Muscle of leg (tissue), 16 donors: ENCODE measurements at places on chromosomes 5 and 9. TPM values are rescaled to one million over a fixed set of nuclear protein-coding genes. Genes with fewer than 3 reads are reported as not detected.

- DNase-seq, result no peak
- H3K27me3 ChIP-seq, result no peaks in the 10 kb centered on the region
- H3K4me3 ChIP-seq, result no peak overlapping the region
- H3K36me3 ChIP-seq, result no peaks in the 10 kb centered on the region
- no peak overlapping the region for H3K27ac ChIP-seq
- H3K4me1 ChIP-seq, result no peaks in the 10 kb centered on the region
These were observed 220.2 kb downstream of the PLK2 start for GRCh38 chr5:58239731-58240130.

DNA sequence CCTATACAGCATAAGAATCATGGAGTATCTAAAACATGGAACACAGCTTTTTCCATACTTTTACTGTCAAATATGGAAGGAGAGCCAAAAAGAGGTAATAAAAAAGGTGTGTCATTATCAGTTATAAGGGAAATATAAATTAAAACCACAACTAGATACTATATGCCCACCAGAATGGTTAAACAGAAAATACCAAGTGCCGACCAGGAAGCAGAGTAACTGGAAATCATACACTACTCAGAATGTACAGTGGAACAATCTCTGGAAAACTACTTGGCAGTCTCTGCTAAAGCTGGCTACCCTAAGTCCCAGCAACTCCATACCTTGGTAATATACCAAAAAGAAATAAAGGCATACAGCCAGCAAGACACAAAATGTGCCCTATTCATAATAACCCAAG lies 2.4 kb downstream of the PAIP1 start:
- peaks cover 3% of the 10 kb centered on the region for H3K4me1 ChIP-seq
- no peak for DNase-seq
- peaks cover 12% of the 10 kb centered on the region for H3K36me3 ChIP-seq
- no peak overlapping the region for H3K4me3 ChIP-seq
- no peak overlapping the region for H3K27ac ChIP-seq

GRCh38 chr5:159817262-159818029 lies 98.8 kb upstream of the ADRA1B start:
- no peak for DNase-seq
- H3K36me3 ChIP-seq, result no peaks in the 10 kb centered on the region
- no peak overlapping the region for H3K4me3 ChIP-seq
- no peaks in the 10 kb centered on the region for H3K27me3 ChIP-seq
- no peak overlapping the region for H3K27ac ChIP-seq

- H3K27me3 ChIP-seq, result no peaks in the 10 kb centered on the region
- no peaks in the 10 kb centered on the region for H3K4me1 ChIP-seq
- H3K4me3 ChIP-seq, result no peak overlapping the region
- no peaks in the 10 kb centered on the region for H3K36me3 ChIP-seq
- no peak for DNase-seq
- no peak overlapping the region for H3K27ac ChIP-seq
These were observed 68.3 kb downstream of the COX7C start for GRCh38 chr5:86686046-86686445.

DNA sequence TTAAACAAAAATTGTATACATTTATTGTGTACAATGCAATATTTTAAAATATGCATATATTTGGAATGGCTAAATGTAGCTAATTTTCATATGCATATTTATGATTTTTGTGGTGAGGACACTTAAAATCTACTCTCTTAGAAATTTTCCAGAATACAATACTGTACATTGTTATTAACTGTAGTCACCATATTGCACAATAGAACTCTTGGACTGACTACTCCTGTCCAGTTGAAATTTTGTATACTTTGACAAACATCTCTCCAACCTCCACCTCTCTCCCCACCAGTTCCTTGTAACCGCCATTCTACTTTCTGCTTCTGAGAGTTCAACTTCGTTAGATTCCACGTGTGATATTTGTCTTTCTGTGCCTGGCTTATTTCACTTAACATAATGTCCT lies 49.2 kb upstream of the TAF11L2 start:
- DNase-seq, result no peak
- H3K4me1 ChIP-seq, result no peaks in the 10 kb centered on the region
- H3K27ac ChIP-seq, result no peak overlapping the region
- H3K4me3 ChIP-seq, result no peak overlapping the region

- no peak overlapping the region for H3K27ac ChIP-seq
- H3K4me3 ChIP-seq, result no peak overlapping the region
- H3K4me1 ChIP-seq, result no peaks in the 10 kb centered on the region
- no peaks in the 10 kb centered on the region for H3K36me3 ChIP-seq
These were observed 28.7 kb downstream of the KIF3A start for GRCh38 chr5:132708645-132709044.

DNA sequence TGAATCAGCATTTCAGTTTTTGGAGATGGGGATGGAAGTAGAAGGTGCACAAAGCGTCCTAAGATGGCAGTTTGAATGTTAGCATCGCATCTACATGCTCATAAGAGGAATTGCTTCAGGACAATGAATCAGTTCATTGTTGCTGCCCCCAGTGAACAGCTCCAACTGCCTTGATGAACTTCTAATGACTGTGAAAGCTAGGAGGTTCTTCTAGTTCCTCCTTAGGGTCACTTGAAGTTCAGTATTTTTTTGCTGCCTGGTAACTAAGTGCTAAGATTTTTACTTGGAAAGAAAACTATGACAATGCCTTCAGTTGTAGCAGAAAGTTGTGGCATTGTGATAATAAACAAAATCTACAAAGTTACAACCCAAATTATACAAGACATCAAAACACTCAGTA lies 271.6 kb downstream of the RAB3C start:
- H3K27me3 ChIP-seq, result no peaks in the 10 kb centered on the region
- DNase-seq, result no peak
- H3K27ac ChIP-seq, result no peak overlapping the region
- peaks cover 3% of the 10 kb centered on the region for H3K4me1 ChIP-seq
- no peak overlapping the region for H3K4me3 ChIP-seq
- no peaks in the 10 kb centered on the region for H3K36me3 ChIP-seq

DNA sequence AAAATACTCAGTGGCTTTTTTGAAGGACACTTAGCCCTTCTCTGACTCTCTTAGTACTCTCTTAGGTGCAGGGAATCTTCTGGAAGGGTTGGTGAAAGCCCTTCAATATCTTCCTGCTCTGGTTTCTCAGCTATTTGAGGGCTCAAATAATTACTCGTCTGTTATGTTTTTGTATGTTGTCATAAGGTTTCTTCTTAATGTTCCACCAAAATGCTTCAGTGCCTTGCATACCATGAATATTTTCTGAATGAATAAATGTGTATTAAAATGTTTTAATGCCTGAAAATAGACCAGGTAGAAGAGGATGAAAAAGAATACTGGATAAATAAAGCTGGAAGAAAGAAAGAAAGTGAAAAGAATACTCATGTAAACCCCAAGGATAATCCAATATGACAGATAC lies 124.3 kb downstream of the STK32A start:
- no peak overlapping the region for H3K27ac ChIP-seq
- H3K36me3 ChIP-seq, result no peaks in the 10 kb centered on the region
- DNase-seq, result no peak
- no peak overlapping the region for H3K4me3 ChIP-seq

DNA sequence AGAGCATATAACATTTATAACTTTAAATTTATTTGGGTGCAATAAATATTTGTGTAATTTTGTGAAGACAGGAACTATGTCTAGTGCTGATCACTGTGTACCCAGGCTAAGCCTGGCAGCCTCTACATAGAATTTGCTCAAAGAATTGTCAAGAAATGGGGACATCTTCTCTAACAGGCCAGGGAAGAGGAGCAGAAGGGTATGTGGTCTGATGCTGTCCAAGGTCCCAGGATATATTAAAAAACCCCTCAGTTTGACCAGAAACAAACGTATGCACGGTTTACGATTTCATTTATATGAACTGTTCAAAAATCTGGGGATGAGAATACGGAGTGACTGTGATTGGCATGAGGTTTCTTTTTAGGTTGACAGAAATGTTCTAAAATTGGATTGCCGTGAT lies 55.9 kb downstream of the MAT2B start:
- no peak overlapping the region for H3K4me3 ChIP-seq
- no peak for DNase-seq
- H3K36me3 ChIP-seq, result no peaks in the 10 kb centered on the region
- no peak overlapping the region for H3K27ac ChIP-seq
- H3K4me1 ChIP-seq, result peaks cover 10% of the 10 kb centered on the region

DNA sequence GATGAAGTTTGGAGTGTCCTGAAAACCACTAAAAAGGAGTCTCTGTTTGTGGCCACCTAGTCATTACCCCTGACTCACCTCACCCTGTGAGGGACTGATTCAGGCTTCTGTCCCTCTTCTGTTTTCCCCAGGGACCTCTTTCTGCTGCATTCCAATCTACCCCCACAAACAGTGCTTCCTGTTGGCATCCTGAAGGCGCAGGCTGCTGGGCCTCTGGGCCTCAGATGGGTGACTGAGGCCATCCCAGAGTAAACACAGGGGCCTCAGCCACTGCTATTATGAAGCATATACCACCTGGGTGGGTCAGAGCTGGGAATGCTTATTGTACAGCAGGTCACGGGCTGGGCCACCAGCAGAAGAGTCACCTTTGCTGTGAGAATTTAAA lies 20.0 kb downstream of the MORN5 start:
- H3K36me3 ChIP-seq, result no peaks in the 10 kb centered on the region
- H3K4me1 ChIP-seq, result no peaks in the 10 kb centered on the region
- no peak overlapping the region for H3K4me3 ChIP-seq
- H3K27me3 ChIP-seq, result peaks cover 10% of the 10 kb centered on the region

GRCh38 chr9:38075272-38075671 lies 6.2 kb upstream of the SHB start:
- no peak for DNase-seq
- H3K36me3 ChIP-seq, result no peaks in the 10 kb centered on the region
- peaks cover 14% of the 10 kb centered on the region for H3K4me1 ChIP-seq
- H3K27me3 ChIP-seq, result no peaks in the 10 kb centered on the region
- H3K27ac ChIP-seq, result no peak overlapping the region
- H3K4me3 ChIP-seq, result no peak overlapping the region

- H3K36me3 ChIP-seq, result no peaks in the 10 kb centered on the region
- no peaks in the 10 kb centered on the region for H3K27me3 ChIP-seq
- no peak overlapping the region for H3K27ac ChIP-seq
- H3K4me3 ChIP-seq, result no peak overlapping the region
These were observed 128.5 kb upstream of the CPEB4 start for GRCh38 chr5:173759691-173760090.

DNA sequence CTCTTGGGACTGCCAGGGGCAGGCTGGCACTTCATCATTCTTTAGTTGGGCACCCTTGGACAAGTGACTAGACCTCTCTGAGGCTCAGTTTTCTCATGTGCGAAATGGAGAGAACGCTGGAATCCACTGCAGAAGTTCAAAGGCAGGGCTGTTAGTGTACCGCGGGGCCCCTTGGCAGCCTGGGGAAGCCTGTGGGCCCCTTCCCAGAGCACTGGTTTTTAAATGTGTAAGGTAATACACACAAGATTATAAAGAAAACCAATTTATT lies 209.5 kb upstream of the MVB12B start:
- H3K27ac ChIP-seq, result no peak overlapping the region
- H3K36me3 ChIP-seq, result no peaks in the 10 kb centered on the region
- peaks cover 15% of the 10 kb centered on the region for H3K27me3 ChIP-seq
- H3K4me3 ChIP-seq, result no peak overlapping the region

GRCh38 chr5:39399135-39400036 lies 25.4 kb downstream of the DAB2 start:
- no peaks in the 10 kb centered on the region for H3K4me1 ChIP-seq
- H3K4me3 ChIP-seq, result no peak overlapping the region
- DNase-seq, result peak; percentile 80
- peak overlapping the region; percentile 62 for H3K27ac ChIP-seq

DNA sequence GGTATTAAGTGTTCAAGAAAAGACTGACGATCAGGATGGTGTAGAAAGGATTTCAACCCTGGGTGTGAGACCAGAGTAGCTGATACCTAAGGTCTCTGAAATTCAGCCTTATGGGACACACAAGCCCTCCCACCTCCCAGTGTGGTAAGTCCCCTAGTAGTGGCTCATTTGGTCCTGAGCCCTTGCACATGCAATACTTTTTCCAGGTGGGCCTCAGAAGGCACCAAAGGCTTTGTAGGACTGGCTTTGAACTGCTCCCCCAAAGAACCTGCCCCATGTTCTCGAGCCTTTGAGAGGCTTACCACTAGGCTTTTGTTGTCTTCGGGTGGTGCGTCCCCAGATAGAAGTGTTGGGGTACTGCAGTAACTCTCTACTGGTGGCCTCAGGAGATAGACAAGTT lies 803 bp downstream of the GARIN3 start:
- H3K27ac ChIP-seq, result no peak overlapping the region
- H3K27me3 ChIP-seq, result peaks cover 2% of the 10 kb centered on the region
- no peak for DNase-seq
- no peak overlapping the region for H3K4me3 ChIP-seq

Gene MSX2
- 0.27 TPM for polyA plus RNA-seq

Gene PCDHGC5
- 1.1 TPM for polyA plus RNA-seq

Gene FAXDC2
- 11.4 TPM for polyA plus RNA-seq

Gene HMMR
- 10.7 TPM for polyA plus RNA-seq
